ENCODE measurements at places on chromosomes 13 and 19.

DNA sequence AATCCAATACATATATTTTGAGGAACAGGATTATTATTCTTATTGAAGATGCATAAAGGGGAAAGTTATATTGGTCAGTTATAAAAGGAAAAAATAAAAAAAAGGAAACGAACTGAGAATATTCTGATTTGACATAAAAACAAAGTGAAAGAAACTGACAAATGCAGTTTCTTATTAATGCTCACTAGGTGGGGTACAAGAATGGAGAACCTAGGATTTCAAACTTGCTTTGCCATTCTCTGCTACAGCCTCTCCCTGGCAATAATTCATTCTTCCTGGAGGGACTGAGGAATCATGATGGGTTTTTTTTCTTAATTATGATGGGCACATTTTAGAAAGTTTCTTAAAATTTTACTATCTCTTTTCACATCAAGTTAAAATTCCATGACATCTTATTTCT is 154.9 kb downstream of the PCDH9 start:
- DNase-seq, result no peak

- no peak for DNase-seq
These were observed 4.3 kb downstream of the NDFIP2 start for GRCh38 chr13:79485014-79485811.

DNA sequence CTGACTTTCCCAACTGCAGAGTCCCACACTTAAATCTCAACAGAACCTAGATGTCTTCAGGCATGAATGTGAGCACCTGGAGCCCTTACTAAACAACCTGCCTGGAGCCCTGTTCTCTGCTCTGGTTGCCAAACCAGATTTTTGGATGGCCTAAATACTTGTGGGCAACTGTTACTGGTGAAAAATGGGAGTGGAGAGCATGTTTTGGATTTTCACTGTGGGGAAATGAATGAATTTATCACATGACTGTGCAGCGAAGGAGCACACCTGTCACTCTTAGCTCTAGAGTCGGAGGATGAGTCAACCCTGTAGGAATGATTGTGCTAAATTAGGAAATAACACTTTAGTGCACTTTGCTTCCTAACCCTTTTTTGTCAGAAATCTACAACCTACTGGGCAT is 30.3 kb downstream of the SHISA2 start:
- DNase-seq, result no peak

GRCh38 chr19:36363845-36364244 is 15.2 kb downstream of the ZFP14 start:
- DNase-seq, result no peak

Data from GM12864 (cell line).